ENCODE measurements at places on chromosomes 7 and 10.

DNA sequence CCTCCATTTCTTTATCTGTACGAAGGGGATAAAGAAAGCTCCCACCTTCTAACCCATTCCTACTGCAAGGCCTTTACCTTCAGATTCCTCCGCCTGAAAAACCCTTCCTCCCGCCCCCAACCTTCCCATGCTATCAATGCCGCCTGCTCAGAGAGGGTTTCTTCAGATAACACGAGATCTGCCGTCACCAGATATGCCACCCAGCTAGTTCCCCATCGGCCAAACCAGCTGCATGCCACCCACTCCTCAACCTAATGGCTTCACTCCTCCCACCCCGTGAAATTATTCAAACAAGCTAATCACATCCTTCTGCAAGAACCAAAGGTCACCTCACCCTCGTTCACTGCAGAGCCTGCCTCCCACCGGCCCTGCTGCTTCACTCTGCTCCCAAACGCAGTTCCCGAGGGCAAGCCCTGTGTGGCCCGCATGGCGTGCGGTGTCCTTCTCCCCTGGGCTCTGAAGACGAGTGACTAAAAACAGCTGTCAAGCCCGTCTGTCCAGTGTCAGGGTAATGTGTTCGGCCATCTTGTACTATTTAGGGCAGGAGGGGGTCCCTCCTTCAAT lies 46.8 kb upstream of the TMEM213 start:
- DNase-seq = no peak

GRCh38 chr7:128989961-128990360 lies 52.2 kb downstream of the IRF5 start:
- DNase-seq = no peak

DNA sequence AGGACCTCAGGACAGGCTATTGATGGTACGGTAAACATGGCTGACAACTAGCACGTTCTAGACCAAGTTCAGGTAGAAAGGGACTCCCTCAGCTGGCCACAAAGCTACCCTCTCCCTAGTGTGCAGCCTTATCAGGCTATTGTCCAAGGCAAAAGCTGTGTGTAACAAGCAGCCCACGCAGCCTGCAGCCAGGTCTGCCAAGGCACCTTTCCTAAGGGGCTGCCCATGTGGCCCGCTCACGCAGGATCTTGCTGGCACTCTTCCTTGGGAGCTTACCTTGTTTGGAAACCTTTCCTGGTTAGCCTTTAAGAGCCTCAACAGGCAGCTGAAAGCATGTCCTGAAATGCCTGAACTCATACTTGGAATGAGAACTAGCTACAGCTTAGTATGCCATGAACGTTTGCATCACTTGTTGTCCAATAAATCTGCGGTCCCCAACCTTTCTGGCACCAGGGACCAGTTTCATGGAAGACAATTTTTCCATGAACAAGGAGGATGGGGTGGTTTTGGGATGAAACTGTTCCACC lies 51.7 kb downstream of the SYPL1 start:
- no peak for DNase-seq

DNA sequence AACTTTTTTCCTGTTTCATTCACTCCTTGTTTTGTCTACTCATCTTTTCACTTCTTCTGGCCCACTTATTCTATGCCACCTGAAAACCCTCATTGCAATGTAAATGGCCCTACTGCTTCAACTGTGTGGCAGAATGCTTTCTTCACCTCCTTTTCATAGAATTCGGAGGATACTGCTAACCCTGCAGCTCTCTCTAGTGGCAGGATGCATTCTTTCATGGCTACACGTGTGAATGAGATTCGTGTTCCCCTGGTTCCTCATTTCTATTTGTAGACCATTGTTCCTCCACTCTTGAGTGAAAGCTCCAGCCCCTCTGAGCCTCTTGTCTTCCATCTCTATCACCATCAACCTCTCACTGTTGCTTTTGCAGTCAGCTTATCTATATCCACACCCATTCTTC lies 20.9 kb upstream of the CYP26C1 start:
- no peak for DNase-seq

- no peak for DNase-seq
These were observed 72.7 kb upstream of the PRKG1 start for GRCh38 chr10:51001587-51001986.

- DNase-seq = no peak
These were observed 128.0 kb downstream of the SEMA3C start for GRCh38 chr7:80790877-80791276.

DNA sequence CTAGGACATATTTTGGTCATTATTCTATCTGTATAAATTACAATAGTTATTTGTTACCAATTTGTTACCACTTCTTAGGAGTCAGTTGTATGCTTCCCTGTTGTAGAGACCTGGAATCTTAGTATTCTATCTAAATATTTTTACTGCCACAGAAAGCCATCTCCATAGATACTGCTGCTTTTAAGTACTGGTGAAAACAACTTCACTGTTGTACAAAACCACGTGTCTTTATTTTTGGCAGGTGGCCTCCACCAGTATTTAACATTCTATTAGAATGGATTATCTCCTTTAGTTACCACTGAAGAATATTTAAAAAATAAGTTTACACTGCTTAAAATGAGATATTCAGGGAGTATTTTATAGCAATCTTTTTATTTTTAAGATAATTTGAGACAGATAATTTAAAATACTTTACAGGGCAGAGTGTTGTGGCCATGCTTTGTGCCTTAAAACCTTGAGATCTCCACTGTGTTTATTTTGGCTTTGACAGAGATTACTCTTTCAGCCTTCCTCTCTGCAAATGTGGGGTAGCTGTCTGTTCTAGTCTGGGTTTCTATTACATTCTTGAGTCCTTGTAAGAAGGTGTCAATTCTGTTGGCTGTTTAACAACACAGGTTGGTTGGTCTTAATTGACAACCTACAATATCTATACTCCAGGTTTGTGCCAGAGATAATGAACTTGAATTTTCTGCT lies 185.6 kb downstream of the LRRC4 start:
- DNase-seq = no peak

- no peak for DNase-seq
These were observed 62.4 kb upstream of the PCBD1 start for GRCh38 chr10:70950801-70951200.

DNA sequence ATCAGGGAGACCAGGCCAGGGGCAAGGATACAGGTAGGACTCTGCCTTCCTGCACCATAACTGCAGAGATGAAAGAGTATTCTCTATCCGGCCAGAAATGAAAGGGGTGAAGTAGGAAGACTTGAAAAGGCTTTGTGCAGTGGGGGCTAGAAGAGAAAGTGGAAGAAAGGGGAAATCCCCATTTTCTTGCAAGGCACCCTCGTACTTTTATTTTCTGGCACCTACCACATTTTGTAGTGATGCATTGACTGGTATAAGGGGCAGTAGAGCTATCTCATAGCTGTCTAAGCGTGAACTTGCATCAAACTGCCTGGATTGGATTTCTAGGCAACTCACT lies 752 bp upstream of the CAMK2G start:
- DNase-seq = no peak

- DNase-seq = no peak
These were observed 253.8 kb downstream of the CREB5 start for GRCh38 chr7:28666154-28666553.

DNA sequence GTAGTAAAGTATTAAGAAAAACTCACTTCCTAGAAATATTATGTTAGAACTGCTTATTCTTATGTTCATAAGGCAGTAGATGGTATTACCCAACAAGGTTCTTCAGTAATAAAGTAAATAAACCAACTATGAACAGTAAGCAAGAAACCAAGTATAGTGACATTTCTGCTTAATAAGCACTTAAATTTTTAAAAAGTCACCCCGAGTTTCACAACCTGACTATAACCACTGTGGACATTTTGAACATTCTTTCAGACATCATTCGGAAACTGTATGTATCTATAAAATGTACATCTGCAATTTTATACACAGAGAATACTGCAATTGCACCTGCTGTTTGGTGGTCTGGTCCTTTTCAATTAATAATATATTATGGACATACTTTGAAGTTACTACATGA lies 1073.6 kb downstream of the XPNPEP1 start:
- no peak for DNase-seq

DNA sequence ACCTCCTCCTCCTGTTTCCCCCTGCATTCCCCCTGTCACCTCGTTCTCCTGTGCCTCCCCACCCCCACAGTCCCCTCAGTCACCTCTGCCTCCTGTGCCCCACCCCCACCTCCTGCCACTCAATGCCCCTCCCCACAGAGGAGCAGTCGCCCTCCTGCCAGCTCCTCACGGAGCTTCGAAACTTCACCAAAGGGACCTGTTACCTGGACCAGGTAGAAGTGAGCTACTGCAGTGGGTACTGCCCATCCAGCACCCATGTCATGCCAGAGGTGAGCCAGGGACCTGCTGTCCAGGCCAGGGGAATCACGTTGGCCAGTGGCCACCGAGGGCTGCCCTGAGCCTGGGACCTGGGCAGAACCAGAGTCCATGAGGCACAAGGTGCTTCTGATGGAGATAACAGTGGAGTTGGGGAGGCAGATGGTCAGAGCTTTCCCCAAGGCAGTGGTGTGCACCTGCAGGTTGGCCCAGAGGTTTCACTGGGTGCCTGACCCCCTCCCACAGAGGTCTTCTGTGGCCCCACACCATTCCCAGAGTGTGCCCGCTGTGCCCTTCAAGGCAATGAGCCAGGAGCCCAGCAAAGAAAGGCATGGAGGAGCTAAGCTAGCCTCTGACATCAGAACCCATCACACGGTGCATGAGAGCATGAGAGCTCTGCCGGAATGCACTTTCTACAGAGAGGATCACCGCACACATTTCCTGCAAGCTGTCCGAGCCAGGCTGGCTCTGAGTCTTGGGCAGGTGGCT lies 7.0 kb upstream of the ZNF862 start:
- DNase-seq = no peak

DNA sequence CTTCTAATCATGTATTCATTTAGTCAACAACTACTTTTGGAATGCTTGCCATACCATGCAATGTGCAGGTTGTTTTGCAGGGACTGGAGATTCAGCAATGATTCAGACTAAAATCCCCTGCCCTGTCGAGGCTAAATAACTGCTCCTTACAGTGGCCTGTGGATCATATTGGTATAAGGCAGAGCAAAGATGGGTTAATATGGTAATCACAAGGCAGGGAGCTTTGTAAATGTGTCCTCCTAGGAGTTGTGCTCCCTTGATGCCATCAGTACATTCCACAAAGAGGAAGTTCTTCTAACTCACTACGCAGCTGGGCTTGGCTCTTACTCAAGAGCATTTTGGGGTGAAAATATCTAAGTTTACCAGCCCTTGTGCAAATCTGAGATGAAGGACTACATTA lies 614 bp upstream of the IFIT2 start:
- DNase-seq = no peak

- no peak for DNase-seq
These were observed 182.3 kb upstream of the IMMP2L start for GRCh38 chr7:111744501-111745155.

GRCh38 chr7:142002179-142002578 lies 6.5 kb downstream of the MGAM start:
- DNase-seq = no peak
